Tongue (tissue), 3 donors: ENCODE measurements at places on chromosomes 13 and 19.

- DNase-seq, result no peak
Measured at GRCh38 chr13:113598481-113598880, 13.9 kb downstream of the TFDP1 start.

DNA sequence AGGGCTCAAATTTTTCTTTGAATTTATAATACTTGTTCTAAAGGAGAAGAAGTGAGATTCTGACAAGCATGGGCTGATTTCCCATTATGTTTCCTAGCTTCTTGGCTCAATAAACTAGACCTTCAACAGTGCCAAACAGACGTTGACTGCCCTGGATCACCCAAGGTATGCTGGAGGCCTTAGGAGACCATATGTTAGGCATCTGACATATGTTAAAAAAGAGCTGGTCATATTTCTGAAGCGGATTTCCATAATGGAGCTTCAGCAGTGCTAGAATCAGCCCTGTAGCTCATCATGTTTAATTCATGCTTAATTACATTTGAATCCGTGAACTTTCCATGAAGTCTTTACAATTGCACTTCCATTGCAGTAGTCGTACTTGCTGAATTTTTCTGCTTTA lies 653.3 kb downstream of the DIAPH3 start:
- DNase-seq, result peak; percentile 38

DNA sequence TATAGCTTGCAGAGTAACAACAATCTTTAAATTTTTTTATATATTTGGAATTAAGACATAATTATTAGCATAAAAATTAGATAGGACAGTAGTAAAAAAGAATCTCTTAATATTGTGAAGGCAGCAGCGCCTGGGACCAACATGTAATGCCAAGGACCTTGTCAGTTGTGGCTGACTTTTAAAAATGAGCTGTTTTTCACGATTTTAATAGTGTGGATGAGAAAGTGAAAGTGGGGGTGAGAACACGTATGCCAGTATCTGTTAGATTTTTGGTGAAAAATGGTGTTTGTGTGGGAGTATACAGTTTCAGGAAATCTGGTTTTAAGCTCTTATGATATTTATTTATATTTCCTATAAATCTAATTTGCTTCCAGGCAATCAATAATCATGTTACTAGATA lies 125.2 kb downstream of the LMO7 start:
- no peak for DNase-seq

- DNase-seq, result no peak
Measured at GRCh38 chr13:113433391-113433916, 19.8 kb downstream of the ADPRHL1 start.

DNA sequence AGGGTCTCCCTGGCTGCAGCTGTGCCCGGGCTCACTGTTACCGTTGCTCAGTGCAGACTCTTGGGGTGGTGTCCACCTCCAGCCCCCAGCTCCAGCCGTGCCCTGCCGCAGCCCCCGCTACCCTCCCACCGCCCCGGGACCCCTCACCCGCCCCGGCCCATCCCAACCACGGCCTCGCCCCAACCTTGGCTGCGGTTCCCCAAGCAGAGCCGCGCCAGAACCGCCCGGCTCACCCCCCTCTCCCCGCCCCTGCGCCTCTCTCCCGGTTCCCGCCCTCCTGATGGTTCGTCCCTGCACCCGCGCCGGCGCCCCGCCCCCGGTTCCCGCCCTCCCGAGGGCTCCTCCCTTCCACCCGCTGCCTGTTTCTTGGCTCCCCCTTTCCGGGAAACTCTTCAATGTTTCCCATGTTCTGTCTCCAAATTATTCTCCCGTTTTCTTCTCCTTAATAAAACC lies 40.3 kb downstream of the ANKRD10 start:
- peak; percentile 91 for DNase-seq

GRCh38 chr13:110559986-110560385 lies 1.5 kb downstream of the RAB20 start:
- no peak for DNase-seq

GRCh38 chr13:54415753-54416366 lies 1387.2 kb downstream of the OLFM4 start:
- DNase-seq, result no peak

DNA sequence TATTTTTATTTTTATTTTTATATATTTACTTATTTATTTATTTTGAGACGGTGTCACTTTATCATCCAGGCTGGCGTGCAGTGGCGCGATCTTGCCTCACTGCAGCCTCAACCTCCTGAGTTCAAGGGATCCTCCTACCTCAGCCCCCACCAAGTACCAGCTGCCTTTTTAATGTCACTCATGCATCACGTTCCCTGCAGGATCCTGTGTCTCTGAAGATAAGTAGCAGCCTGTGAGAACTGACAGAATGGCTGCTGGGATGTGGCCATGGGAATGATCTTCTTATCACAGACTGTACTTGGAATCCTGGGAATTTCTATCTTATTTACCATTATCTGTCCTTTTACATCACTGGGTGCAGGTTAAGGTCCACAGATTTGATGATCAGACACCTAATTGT lies 9.2 kb upstream of the ZNF761 start:
- no peak for DNase-seq

DNA sequence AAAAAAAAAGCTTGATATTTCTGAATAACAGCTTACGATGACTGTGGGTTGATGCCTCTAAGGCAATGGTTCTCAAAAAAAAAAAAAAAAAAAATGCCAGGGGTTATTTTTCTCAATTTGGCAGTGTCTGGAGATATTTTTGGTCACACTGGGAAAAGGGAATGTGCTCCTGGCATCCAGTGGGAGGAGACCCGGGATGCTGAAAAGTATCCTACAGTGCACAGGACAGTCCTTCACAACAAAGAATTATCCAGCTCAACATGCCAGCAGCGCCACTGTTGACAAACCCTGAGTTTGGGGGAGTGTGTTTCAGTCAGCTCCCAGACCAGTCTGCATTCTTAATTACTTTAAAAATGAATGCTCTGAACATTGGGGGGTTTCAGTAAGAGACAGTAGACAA lies 54.5 kb downstream of the FLT3 start:
- DNase-seq, result no peak

GRCh38 chr19:1851654-1852580 lies 3.6 kb upstream of the REXO1 start:
- peak; percentile 89 for DNase-seq

- peak; percentile 50 for DNase-seq
Measured at GRCh38 chr19:48393559-48394330, at the start of gene GRIN2D. TSS of gene GRIN2D (plus strand) at chr19:48393668. CDS start at chr19:48398393, 4,725 bp downstream.

GRCh38 chr13:111209613-111210012 lies 94.5 kb downstream of the ARHGEF7 start:
- no peak for DNase-seq
